RWPE1 (cell line): ENCODE measurements at places on chromosomes 16 and 17.

- no peak for DNase-seq
These were observed 26.8 kb upstream of the GLG1 start for GRCh38 chr16:74633686-74634085.

DNA sequence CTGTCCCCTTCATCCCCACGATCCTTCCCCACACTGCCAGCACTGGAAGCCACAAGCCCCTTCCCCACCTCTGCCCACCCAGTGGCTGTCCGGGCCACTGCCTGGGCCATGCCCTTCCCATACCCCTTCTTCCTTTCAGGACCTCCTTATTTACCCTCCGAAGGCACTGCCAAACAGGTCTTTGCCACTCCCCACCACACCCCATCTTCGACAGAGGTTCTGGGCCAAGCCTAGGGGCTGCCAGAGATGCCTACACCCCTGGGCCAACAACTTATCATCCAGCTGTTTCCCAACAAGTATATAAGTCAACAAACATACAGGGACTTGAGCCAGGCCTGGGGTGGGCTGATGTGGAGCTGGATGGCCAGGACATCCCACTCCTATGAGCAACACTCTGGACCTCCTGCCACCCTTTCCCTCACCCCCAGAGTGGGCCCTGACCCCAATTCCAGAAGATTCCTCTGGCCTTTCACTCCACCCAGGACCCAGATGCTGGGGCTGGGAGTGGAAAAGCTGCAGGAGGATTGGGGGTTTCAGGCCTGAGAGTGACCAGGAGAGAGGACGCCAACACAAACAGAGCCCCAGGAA, 1.5 kb upstream of the PPP1R1B start:
- DNase-seq, result no peak

DNA sequence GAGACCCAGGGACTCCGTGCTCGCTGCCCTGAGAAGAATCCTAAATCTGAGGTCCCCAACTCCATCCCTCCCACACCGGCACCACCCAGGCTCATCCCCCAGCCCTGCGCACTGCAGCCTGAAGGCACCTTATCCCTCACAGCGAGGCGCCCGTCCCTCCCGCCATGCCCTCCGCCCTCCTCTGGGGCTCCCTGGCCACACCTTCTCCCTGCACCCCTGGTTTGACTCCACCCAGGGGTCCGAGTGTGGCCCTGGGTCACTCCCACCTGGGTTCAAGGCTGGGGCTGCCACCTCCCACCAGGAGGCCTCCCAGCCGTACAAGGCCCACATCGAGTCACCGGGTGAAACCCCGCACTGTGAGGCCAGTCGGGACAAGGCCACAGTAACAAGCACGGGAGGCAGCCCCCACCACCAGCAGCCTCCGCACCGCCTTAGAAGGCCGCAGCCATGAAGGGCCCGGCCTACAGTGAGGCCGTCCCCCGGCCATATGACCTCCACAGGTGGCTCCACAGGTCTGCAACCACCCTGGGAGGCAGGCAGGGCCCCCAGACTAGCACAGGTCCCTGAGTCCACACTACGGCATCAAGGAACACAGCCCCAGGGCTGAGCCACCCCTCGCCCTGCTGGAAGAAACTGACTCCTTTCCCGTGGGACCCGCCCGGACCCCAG, 8.3 kb downstream of the HAGH start:
- no peak for DNase-seq

DNA sequence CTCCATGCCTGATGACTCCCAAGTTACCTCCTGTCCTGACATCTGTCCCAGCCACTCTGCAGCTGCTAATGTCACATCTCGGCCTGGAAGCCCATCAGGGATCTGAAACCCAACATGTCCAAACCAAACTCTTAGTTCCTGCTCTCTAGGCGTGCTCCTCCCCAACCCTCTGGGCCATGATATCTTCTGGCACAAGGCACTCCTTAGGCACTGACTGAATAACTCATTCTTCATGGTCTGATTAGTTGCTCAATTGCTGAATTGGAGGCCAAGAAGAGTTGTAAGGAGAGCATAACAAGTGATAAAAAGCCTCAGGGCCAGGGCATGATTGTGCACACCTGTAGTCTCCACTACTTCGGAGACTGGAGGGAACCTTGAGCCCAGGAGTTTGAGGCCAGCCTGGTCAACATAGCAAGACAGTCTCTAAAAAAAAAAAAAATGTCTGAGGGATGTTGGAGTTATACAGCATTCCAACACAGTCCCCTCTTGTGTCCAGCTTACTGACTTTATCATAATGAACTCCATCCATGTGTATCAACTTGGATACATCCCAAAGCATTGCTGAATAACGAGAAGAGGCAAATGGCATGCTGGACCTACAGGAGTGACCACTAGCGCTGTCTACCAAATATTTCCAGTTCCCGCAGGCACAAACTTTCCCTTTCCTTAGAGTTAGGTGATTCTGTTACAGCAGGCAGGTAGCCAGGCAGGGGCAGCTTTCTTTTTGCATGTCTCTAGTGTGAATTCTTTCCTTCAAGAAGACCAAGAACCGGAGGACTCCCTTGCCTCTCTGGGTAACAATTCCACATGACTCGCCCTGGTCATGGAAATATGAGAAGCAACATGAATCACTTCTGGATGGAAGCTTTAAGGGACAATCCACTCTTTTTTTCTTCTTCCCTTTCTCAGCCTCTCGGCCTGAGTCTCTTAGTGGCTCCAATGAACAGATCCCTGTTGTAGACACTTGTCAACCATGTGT, 18.1 kb upstream of the SHCBP1 start:
- no peak for DNase-seq

DNA sequence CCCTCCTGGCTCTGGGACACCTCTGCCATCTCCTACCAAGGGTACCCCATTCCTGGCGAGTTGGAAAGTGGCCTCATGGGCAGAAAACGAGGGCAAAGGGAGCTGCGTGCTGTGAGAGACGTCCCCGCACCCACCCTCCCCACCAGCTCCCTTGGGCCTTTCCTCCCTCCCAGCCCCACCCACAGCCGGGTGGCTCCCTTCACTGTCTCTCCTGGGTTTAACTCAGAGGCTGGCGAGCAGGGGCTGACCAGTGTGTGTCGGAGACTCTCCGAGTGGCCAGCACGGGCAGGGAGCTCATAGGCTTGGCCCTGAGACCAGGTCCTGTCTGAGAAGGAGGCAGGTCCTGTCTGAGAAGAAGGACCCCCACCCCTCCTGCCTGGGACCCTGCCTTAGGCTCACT, 26.1 kb downstream of the METRNL start:
- no peak for DNase-seq

- no peak for DNase-seq
These were observed 69.0 kb upstream of the AMZ2 start for GRCh38 chr17:68178831-68179230.

- no peak for DNase-seq
These were observed 29.9 kb downstream of the TRAF4 start for GRCh38 chr17:28773736-28774135.

GRCh38 chr16:87435372-87436224, 43.5 kb downstream of the MAP1LC3B start:
- DNase-seq, result no peak

DNA sequence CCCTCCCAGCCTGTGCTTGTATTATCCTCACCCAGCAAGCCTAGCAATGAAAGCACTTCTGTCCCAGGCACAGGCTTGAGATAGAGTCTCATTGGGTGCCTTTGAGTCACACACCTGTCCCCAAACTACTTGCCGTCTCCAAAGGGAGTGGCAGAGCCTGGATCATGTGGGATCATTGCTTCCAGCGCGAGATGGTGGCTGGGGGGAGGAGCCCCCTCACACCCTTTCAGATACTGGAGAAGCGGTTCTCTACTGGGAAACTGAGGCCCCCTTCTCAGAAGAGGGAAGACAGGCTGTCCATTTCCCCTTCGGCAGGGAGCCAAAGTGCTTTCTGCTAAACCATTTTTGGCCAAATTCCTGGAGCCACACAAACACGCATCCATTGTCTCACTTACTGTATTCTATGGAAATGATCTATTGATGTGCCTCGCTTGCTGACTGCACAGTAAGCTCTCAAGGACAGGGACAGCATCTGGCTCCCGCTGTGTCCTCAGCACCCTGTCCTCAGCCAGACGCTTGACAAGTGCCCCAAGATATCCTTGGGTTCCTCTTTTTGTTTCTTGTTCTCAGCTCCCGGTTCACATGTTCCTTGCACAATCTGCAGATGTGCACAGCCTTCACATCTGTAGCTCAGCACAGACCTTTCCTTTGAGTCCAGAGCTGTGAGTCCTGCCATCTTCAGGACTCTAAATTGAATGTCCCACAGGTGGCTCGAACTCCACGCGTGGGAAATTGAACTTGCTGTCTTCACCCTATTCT, 26.0 kb upstream of the DLX3 start:
- DNase-seq, result no peak

GRCh38 chr17:43873091-43873490, 26.1 kb downstream of the CD300LG start:
- no peak for DNase-seq

DNA sequence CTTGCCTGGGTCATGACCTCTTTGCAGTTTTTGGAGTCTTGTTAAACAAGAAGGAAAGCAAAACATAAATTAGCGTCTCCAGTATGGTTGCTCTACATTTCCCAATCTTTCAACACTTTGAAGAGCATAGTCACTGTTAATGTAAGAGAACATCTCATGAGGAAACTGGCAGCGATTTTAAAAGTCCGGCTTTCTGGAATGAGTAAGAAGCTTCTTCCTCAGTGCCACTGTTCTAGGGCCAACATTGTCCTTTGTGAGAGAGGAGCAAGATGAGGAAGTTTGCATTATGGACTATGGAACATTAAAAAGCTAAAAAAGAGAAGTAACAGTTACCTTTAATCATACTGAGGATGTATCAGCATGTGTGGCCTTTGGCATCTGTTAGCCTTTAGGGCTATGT, 73.1 kb downstream of the WNT3 start:
- DNase-seq, result no peak

GRCh38 chr16:24440306-24440705, 99.1 kb upstream of the RBBP6 start:
- DNase-seq, result no peak

DNA sequence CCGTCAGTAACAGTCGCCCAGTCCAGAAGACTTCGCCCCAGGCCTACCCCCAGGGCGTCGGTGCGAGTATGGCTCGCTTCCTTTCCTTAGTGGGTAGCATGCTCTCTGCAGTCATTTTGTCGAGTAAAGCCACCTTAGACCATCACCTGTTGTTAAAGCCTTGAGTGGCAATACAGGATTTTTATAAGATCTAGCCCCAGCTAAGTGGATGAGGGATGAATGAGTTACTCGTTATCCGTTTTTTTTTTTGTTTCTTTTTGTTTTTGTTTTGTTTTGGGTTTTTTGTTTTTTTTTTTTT, 322 bp upstream of the KLHL11 start:
- DNase-seq, result no peak

DNA sequence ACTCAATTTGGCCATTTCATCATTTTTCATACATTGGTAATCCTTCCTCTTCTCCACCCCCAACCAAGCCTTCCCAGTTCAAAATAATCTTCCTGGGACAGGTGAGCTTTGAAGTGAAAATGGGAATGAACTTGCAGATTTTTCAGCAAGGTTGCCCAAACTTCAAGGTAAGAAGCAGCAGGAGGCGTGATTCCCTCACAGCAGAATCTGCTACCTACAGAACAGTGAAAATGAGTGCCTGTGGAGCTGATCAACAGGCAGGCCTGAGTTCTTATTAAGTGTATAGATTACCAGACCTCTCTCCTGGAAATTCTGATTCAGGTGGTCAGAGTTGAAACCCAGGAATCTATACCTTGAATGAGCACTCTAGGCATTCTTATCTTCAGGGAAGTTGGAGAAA, 356.6 kb downstream of the RBFOX1 start:
- no peak for DNase-seq

DNA sequence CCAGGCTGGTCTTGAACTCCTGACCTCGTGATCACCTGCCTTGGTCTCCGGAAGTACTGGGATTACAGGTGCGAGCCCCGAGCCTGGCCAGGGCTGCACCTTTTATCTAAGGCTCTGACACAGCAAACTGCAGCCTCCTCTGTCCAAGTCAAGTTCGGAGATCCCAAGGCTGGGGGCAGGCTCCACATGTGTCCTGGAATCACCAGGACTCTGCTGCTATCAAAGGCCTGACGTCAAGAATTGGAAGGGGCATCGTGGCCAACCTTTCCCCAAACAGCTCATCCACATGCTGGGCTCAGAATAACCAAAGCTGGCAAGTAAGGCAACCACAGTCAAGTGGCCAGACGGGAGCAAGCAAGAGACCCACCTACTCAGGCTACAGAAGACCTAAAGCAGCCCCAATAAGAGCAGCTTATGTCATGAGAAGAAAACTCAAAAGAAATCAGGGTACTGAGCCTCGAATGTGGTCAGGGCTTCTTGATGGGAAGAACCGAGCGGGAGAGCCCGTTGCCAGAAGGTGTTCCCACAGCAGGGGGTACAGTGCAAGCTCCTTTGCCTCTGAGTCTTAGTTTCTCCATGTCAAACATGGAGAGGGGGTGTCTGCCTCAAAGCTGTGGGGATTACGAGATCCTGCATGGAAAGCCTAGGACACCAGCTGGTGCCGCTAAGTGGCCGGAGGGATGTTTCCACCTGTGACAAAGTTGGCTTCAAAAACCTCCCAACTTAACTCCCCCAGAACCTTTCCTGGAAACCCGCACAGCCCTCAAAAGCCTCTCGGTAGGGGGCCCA, 7.9 kb downstream of the MYBBP1A start:
- no peak for DNase-seq

DNA sequence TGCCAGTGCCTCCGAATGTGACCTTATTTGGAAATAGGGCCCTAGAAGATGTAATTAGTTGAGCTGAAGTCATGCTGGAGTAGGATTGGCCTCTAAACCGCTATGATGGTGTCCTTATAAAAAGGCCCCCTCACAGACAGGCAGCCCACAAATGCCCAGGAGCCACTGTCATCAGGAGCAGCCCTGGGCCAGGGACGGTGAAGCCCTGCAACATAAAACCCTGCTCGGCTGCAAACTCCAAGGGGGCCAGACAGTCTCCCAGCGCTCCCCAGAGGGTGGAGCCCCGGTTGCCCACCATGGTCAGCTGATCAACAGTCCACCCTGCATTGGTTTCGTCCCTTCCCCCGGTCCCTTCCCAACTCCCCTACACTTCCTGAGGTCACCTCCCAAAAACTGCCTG, 351.7 kb downstream of the FOXL1 start:
- no peak for DNase-seq

DNA sequence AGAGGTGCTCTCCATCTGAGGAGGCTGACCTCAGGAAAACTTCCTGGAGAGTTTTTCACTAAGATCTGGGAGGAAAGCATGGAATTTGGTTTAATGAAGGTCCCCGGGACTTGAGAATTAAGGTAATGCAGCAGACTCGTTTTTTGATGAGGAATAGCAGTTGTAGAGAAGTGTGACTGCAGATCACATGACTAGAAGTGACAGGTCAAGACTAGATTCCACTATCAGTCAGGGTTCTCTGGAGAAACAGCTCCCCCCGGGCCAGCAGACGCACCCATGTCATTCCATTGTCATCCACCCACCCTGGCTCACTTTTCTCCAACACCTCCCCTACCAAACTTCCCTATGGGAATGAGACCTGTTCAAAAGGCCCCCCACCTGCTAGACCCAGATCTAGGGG, 1.9 kb upstream of the DHRS13 start:
- no peak for DNase-seq

- no peak for DNase-seq
These were observed 15.6 kb downstream of the PDK2 start for GRCh38 chr17:50110591-50111349.

- DNase-seq, result no peak
These were observed 990 bp upstream of the WNK4 start for GRCh38 chr17:42779304-42779935.

GRCh38 chr17:7439462-7440112, at the start of gene FGF11:
Gene FGF11 (plus strand): TSS chr17:7439512. CDS start chr17:7439621, 109 bp downstream.
- no peak for DNase-seq
